Fibroblast of mammary gland (primary cell): ENCODE measurements at places on chromosomes 12 and 14.

GRCh38 chr12:26606911-26607310 lies 226.1 kb downstream of the ITPR2 start:
- DNase-seq, result no peak

GRCh38 chr12:52390739-52391617 lies 5.5 kb upstream of the KRT84 start:
- DNase-seq, result peak; percentile 38

DNA sequence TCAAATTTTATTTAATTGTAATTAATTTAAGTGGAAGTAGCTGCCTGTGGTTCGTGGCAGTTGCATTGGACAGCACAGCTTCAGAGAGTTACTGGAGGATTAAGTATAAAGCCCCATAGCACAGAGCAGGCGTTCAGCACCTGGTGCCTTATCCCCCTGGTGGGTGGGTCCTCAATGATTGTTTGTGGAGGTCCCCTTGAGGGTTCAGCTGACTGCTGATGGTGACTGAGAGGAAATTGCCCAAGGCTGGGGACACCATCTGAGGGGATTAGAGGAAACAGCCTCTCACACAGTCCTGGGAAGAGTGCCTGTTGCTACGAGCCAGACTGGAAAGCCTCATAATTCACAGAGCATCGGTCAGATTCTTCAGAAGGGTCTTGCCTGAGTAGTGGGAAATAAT lies 83.4 kb upstream of the NOS1 start:
- DNase-seq, result no peak

- peak; percentile 66 for DNase-seq
Measured at GRCh38 chr12:77324763-77325468, 259.5 kb upstream of the E2F7 start.

GRCh38 chr12:131929581-131930456 lies 743 bp downstream of the PUS1 start:
- no peak for DNase-seq

DNA sequence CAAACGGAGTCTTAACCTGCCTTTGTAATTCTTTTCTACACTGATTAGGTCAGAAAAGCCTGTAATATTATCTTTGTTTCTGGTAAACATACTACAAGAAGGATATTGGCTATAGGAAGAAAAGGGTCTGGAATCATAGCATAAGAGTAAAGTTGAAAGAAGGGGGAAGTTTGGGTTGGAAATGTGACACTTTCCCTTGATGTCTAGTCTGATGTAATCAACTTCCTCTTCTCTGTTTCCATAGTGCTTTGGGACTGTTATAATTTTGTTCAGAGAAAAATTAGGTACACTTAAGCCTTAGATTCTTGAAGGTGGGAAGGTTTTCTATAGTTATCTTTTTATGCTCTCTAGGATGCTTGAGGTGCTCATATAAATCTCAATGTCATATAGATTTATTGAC lies 322.2 kb downstream of the AEBP2 start:
- DNase-seq, result no peak

GRCh38 chr12:16607906-16608775 lies 2.2 kb upstream of the LMO3 start:
- no peak for DNase-seq

DNA sequence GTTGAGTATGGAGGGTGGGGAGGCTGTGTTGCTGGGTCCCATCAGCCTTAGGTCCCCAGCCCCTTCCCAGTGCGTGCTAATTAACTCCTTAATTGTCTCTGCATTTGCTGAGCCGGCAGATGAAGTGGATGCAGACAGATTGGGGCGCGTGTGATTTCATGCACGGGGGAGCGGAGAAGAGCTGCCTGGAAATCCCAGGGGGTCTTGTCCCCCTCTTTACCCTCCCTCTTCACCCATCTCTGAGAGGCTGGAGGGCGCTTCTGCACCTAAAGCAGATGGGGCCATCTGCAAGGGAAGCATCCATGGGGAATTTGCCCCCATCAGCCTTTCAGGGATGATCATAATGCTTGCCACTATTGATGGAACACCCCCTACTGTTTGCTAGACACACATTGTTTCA lies 4.4 kb upstream of the ASIC1 start:
- DNase-seq, result no peak

- DNase-seq, result peak; percentile 44
Measured at GRCh38 chr14:52950410-52950897, 396 bp downstream of the FERMT2 start.

GRCh38 chr12:32801269-32801980 lies 45.7 kb upstream of the YARS2 start:
- no peak for DNase-seq

DNA sequence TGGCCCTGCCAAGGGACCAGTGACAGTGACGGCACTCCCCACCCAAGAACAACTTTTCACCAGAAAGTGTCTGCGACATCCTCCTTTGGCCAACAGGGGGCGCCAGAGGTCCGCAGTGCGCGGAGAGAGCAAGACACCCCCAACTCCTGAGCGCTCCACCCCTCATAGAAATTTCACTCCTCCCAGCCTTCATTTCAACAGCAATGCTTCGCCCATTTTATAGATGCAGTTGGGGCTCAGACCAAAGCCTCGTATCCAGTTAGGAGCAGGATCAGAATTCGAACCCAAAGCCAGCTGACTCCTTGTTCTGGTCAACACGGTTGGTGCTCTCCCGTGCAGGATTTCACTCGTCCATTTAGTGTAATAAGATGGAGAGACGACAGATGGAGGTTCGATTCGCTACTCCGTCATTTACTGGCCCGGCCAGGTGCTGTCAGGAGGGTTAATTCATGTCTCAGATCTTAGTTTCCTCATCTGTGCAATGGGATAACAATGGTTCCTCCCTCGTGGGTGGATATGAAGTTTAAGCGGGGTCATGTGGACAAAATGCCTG lies 2.4 kb upstream of the POP5 start:
- peak; percentile 60 for DNase-seq

- DNase-seq, result no peak
Measured at GRCh38 chr12:13973996-13974395, 7.4 kb downstream of the GRIN2B start.

DNA sequence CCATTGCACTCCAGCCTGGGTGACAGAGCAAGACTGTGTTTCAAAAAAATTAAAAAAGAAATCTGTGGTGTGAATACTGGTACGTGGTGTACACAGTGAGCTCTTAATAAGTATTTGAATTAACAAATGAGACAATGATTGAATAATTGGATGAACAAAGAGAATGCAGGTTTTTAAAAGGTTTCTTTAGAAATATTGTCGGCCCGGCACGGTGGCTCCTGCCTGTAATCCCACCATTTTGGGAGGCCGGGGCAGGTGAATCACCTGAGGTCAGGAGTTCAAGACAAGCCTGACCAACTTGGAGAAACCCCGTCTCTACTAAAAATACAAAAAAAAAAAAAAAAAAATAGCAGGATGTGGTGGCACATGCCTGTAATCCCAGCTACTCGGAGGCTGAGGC lies 6.6 kb downstream of the HIF1A start:
- no peak for DNase-seq

DNA sequence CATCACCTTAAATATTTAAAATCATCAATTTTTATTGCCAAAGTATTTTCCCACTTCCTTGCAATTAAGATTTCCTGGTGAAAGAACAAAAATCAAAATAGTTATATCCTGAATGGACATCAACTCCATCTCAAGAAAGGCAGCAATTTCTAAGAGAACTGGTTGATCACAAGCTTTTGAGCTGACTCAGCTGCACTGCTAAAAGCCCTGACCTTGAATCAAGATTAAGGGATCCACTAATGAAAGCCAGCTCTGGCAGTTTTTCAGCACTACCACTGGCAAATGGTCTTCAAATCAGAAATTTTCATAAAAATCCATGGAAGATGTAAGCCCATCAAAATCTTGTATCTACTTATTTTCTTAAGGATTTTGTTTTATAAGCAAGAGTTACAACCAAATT lies 123.4 kb downstream of the SLC6A15 start:
- DNase-seq, result no peak
